ENCODE measurements at places on chromosomes 16 and 17.

DNA sequence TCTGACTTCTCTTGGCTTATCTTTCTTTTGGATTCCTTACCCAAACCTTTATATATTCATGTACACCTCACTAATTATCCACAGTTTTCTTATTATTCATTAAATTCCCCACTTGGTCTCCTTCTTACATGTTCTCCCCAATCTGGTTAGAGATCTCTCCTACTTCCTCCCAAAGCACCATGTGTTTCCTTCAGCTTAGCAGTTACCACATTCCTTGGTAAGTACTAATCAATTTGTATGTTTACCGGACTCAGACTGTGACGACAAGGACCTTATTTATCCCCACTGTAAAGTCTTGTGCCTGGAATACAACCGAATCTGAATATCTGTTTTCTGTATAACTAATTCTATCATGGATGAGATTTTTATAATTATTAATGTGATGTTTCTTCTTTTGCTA is 389.5 kb downstream of the KCNJ2 start:
- no peak for DNase-seq

DNA sequence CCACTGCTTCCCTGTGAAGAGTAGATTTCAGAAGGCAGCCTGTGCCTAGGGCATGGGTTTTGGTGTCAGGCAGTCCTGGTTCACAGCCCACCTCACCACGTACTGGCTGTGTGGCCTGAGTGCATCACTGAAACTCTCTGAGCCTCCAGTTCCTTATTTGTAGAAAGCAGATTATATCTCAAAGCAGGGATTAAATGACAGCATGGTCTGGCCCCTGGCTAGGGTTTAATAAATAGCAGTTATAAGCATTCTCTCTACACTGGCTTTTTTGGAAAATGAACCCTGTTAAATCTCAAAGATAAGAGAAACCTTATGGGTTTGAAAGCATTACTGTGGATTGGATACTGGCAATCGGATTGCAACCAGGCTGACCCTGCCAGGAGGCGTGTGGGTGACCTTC is 2.9 kb upstream of the MT1M start:
- DNase-seq = no peak

DNA sequence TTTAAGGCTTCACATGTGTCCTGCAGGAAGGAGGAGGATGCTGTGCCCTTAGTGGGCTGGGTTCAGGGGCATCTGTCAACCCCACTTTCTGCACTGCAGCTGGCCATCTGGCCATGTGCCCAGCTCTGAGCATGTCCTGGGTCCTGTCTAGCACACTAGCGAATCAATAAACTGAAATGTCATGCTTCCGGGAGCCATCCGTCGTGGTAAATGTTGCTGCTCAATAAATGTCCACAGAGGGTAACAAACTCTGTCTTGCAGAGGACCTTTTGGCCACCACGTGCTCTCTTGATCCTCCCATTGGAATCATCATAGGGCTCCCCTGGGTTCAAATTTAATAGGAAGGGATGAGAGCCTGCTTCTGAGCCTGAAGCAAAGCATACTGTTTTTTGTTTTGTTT is 168.6 kb upstream of the PIRT start:
- no peak for DNase-seq

- no peak for DNase-seq
These were observed 19.3 kb downstream of the ITGAL start for GRCh38 chr16:30491744-30492308.

DNA sequence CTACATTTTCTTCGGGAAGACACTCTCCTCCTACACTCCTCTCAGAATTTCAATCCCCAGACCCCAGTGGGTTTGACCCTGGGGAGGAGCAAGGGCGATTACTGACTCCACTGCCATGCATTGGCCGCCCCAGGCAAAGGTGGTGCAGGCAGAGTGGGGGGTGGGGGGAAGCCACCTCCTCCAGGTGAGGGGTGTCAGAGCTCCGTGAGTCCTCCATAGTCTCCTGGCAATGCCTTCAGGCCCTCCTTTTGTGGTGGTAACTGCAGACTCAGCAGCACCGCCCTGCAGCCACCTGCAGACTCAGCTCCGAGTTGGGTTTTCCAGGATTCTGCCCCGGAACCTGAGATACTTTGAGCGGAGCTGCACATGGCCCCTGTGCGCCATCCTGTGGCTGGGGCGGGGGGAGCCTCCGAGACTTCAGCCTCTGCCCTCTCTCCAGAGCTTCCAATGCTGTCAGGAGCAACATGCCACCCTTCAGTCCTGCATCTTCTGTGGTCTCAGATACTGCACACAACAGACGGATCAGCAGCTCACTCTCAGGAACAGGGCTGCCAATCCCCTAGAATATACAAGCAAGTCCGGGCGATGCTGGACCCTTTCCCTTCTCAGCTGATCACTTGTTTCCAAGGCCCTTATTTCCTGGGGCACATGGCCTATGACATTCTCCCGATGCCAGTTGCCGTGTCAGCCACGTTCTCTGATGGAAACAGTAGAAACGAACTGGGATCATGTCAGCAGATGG is 2.4 kb upstream of the SLC47A2 start:
- no peak for DNase-seq

DNA sequence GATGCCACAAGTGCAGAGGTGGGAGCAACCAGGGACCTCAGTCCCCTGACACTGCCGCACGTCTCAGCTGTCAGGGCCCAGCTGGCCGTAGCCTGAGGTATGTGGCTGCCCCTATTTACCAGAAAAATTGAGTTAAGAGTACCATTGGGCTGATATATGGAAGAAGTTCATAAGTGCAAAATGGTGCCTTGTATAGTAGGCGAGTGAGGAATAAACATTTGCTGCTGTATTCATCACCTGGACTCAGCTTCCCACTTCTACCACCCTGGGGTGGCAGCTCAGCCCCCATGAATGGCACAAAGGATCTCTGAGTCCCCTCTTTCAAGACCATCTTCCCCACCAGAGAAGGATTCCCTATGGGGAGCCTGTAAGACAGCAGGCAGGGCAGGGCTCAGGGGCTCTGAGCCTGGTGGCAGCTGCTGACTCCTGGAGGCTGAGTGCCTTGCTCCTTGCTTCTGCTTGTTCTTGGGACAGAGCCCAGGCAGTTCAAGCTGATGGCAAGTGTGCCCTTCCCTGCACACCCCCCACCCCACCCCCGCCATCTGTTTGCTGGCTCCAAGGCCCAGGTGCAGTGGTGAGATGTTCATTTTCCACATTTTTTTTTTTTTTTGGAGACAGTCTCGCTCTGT is 29.0 kb downstream of the TRPV2 start:
- no peak for DNase-seq

- DNase-seq = peak; percentile 79
These were observed 2.9 kb downstream of the PHOSPHO1 start for GRCh38 chr17:49227436-49228261.

GRCh38 chr17:7406235-7406825 is 1.3 kb upstream of the NLGN2 start:
- DNase-seq = no peak

DNA sequence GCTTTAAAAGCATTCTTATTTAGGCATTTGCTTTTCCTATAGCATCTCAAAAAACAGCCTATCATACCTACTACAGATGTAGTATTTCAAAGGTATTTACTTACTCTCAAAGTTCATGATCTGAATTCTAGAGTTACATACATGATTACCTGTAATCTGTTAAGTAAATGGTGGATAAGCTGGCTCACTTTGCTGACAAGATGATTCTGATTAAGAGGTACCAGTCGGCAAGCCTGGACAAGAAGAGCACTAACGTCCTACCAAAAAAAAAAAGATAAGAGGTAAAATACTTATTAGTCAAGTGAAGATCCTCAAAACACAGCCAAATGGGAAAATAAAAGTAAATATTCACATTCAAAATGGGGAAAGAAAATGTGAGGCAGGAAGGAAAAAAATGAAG is 2.7 kb downstream of the HEATR6 start:
- DNase-seq = no peak

GRCh38 chr17:46876926-46877325 is 25.5 kb downstream of the WNT9B start:
- no peak for DNase-seq

DNA sequence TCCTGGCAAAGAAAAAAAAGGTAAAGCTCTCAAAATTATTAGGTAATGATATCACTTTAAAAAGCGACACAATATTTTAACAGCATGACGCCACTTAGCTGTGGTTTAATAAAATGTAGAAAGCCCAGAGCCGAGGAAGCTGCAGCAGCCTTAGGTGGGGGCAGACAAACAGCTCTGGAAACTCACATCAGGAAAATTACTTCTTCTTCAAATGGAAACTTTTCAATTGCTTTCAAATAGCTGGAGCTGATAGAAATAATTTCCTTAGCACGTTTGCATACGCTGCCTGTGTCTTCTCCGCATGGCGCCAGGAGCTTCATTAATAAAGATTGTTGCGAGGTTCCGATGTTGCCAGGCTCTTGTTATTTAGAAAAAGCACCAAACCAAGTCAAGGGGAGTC is 835.3 kb upstream of the EEF2KMT start:
- DNase-seq = no peak

DNA sequence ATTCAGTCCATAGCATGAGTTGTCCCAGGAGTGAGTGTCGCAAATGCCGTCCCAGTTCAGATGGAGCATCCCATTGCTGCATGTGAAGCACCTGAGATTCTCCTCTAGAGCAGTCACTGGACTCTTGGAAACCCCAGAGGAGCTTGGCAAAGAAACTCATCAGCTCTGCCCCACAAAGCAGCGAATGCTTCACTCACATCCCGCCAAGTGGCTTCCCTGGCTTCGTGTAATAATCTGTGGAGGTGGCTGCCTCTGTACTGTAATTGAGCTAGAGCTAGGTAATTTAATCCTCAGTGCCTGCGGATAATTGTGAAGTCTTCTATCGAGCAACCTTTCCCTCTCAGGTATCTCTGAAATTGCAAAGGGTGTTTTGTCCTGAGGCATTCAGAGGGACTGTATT is 107.1 kb downstream of the SNX29 start:
- DNase-seq = no peak

DNA sequence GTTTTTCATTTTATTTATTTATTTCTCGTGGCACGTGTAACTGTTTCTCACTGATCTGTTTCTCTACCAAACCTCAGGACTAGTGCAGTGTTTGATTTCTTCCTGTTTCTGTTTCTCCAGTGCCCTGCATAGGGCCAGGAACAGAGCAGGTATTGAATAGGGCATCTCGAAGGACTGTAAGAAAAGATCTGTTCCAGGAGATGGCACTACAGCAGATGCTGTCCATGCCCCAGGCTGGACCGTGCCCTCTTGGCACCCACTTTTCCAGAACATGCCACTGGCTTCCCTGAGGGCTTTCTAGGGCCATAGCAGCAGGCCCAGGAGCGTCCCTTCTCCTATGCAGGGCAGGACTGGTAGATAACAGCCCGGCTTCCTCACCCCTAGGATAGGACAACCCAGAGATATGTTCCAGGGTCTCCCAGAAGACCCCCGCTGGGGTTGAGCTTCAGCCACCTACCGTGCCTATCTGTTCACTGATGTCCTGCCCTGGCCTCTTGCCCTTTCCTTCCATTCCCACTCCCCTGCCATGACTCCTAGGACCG is 4.4 kb downstream of the SNX20 start:
- no peak for DNase-seq

DNA sequence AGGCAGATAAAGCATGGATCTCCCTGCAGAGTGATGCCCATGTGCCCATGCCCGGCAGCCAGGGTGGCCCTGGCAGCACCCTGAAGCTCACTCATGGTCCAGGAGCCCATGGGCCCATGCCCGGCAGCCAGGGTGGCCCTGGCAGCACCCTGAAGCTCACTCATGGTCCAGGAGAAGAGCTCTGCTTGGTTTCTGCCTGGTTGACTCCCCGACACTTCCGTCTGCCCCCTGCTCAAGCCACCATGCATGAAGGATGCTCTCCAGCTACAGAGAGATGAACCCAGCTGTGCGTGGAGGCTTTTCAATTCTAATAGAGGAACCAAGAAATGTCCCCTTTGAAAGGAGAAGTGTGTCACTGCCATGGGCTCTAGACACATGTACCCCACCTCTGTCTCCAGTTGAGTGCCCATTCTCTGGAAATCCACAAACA is 8.7 kb downstream of the CCL17 start:
- peak; percentile 75 for DNase-seq

- no peak for DNase-seq
These were observed 45.0 kb downstream of the SRCIN1 start for GRCh38 chr17:38560503-38561318.
